Glomerular endothelial cell (primary cell): ENCODE measurements at places on chromosomes 12 and 14.

DNA sequence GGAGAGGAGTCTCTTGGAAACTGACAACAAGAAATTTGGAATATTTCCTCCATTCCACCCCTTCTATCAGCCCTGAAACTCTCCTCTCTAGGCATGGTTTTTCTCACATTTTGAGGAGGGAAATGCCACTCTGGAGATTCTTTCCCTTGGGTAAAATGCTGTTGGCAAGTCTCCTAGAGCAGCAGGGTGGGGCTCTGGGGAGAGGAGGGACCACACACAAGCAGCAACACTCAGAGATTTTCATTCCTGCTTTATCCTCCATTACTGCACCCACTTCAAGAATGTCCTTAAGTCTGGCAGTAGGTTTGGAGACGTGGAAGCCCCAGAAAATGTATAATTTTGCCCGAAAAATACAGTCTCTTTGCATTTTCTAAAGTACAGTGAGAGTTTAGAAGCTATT, 130.8 kb upstream of the FLRT2 start:
- no peak for DNase-seq

DNA sequence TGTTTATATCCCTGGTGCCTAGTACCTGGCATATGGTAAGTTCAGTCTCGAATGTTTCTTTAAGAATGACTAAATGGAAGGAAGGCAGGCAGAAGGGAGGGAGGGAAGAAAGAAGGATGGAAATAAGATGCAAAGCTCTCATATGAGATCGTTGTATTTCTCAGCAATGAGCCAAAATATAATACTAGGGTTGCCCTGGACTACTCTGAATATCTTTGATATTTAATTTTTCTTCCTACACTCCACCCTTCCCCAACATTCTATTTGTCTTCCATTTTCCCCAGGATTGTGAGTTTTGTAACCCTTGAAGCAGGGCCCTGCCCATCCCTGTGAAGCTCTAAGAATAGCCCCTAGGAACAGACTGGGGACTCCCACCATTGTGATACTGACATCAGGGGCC, 43.9 kb downstream of the GUCY2C start:
- no peak for DNase-seq

DNA sequence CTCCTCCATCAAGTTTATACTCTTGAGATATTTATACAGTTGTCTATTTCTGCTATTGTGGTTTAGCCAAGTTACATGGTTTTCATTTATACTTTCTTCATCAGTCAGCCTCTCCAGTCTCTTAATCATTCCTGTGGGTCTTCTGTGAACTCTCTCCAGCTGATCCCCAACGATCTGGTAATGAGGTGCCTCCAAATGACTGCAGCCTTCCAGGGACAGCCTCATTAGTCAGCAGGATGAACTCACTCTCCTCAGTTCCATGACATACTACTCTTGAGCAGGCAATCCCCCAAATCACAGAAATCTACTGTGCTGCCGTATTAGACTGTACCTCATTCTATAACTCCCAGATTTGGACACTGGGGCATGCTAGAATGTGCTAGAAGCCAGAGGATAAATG, 15.3 kb downstream of the AREL1 start:
- DNase-seq, result no peak

GRCh38 chr14:76208340-76208739, 56.6 kb downstream of the GPATCH2L start:
- no peak for DNase-seq

DNA sequence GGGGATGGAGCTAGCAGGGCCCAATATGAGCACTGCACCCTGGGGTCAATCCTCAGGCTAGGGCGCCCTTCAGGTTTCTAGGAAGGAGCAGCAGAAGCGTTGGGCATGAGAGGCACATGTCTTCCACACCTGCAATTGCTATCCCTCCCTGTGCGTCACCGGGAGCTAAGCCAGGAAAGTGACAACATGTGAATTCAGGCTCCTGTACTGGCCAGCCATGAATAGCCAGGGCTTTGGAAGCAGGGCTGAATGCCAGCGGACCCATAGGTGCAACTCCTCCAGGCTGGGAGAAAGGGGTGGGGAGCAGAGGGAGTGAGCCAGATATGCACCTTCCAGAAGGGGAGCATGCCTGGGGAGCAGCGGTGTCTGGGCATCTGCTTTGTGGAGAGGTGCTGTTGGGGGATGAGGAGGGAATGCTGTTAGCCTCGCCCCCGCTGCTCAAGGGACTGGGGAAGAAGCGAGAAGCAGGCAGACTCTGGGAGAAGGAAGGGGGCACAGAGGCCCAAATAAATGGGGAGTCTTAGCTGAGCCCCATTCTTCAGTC, 6.1 kb downstream of the HOXC5 start:
- DNase-seq, result no peak

DNA sequence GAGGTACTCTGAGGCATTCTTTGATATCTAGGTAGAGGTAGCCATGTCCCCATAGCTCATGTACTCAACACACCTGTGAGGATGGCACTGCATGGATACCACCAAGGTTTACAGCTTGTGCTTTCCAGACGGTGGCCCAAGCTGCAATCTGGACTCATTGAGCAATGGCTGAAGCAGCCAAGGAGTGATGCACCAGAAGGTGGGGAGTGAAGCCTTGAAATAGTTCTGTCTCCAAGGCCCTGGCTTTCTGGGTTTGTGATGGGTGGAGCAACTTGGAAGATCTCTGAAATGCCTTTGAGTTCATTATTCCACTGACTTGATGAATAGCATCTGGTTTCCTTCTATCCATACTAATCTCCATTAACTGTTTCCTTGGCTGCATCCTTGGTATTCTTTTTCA, 290.0 kb upstream of the NOVA1 start:
- no peak for DNase-seq

- DNase-seq, result no peak
These were observed 16.6 kb upstream of the ACTN1 start for GRCh38 chr14:68995731-68996130.

GRCh38 chr14:23861666-23862065, 91.9 kb upstream of the DHRS4 start:
- no peak for DNase-seq

DNA sequence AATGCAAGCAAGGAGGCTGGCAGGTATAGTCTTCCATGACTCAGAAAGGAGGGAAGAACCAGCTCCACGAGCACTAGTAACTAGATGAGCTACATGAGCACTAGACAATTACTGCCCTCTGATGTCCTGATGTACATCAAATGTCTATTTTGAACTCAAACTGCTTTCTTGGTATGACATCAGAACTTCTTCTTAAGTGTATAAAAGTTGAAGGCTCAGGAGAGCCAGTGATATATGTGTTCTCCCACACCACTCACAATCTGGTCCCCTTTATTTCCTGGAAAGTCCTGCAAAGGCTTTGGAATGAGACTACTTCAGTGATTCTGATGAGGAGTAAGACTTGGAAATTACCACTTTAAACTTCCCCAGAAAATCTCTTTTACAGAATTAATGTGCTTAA, 18.5 kb upstream of the DHRS7 start:
- DNase-seq, result no peak

GRCh38 chr12:51751661-51752060, 96.9 kb downstream of the FIGNL2 start:
- DNase-seq, result no peak

- no peak for DNase-seq
These were observed 13.9 kb downstream of the KRT7 start for GRCh38 chr12:52246720-52247621.

- DNase-seq, result no peak
These were observed 336.9 kb downstream of the SNAPC1 start for GRCh38 chr14:62099091-62099490.

GRCh38 chr12:83335748-83336147, 649.0 kb downstream of the TMTC2 start:
- no peak for DNase-seq

DNA sequence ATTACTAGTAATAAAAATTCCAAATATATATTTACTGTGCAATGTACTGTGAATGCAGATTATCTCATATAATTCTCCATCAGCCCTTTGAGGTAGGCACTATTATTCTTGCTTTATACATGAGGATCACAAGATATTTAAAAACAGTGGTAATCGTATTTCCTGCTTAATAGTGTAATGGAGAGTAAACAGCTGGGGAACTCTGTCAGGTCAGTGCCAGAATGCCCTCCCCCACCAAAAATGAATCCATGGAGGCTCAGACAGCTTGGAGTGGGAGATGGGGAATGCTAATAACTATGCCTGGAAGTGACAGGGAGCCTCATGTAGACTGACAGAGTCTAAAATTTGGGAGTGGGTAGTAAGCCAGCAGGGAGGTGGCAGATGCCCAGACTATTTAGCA, 153.6 kb downstream of the PAH start:
- no peak for DNase-seq

DNA sequence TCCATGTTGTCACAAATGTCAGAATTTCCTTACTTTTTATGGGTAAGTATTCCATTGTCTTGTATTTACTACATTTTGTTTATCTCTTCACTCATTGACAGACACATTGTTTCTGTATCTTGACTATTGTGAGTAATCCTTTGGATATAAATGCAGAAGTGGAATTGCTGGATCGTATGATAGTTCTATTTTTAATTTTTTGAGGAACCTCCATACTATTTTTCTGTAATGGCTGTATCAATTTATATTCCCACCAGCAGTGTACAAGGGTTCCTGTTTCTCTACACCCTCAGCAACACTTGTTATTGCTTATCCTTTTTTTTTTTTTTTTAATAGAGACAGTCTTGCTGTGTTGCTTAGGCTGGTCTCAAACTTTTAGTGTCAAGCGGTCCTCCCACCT, 3.5 kb upstream of the KICS2 start:
- no peak for DNase-seq

DNA sequence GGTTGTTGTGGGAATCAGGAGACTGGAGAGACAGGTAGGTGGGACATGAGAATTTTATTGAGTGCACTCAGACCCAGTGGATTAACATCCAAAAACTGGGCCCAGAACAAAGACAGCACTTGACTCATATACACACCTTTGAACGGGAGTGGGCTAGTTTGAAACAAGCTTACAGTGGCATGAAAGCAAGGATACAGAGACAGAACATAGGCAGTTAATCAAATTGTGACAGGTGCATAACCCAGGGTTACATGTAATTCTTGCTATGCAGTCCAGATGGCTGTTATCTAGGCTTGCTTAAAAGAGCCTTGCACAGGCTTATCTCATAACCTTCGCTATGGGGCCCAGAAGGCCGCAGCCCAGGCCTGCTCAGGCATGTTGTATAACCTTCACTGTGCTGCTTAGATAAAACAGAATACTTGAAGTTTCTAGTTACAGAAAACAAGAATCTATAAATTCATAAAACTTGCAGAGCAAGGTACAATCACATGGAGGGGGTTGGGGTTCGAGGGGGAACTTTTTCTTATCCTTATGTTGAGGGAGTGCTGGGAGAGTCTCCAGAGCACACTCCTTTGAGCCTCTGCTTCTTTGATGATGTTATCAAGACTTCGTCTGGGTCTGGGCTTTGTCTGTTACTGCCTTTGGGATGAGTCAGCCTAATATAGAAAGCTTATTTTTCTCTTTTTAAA, 81.7 kb downstream of the TNFAIP2 start:
- no peak for DNase-seq

- no peak for DNase-seq
These were observed 22.0 kb downstream of the FGF6 start for GRCh38 chr12:4423528-4424195.

GRCh38 chr12:91180582-91181395, 1.8 kb downstream of the DCN start:
- DNase-seq, result no peak

- no peak for DNase-seq
These were observed 86.0 kb upstream of the SLC38A2 start for GRCh38 chr12:46458500-46459102.

GRCh38 chr14:60722107-60722356, 2.1 kb downstream of the SIX4 start:
- DNase-seq, result no peak

GRCh38 chr12:116910645-116911451, at the start of gene FBXW8:
TSS of gene FBXW8 (plus strand) at chr12:116910950. CDS start at chr12:116911038, 88 bp downstream.
- DNase-seq, result no peak
